Activated T-cell treated with anti-CD3 and anti-CD28 coated beads for 48 hours (primary cell): ENCODE measurements at places on chromosomes 2 and 18.

DNA sequence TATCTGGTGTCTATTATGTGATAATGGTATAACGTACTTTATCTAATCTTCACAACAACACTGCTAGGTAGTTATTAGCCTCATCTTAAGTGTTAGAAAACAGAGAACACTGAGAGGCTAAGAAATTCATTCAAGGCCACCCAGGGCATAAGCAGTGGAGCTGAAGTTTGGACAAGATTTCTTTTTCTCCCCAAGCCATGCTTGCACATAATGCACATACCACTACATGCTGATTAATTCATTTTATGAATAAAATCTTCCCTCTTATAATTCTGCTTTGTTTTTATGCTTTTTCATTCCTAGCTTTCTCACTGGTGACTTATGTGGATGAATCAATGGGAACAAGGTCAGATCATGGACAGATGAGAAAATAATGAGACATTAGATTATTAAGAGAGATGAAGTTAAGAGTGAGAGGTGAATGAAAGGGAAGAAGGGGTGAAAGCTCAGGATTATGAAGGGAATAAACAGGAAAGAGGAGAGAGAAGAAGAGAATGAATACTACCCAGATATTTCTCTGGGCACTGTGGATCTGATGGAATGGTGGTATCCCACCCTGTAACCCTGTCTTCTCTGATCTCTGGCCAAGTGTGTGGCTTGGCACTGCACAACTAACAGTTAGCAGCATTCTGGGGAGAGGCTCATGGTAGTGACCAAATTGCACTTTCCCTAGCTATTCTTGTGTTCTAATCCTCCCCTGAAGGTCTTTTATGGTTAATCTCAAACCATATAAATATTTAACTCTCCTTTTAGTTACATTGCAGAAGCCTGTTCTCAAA lies 17.7 kb upstream of the GALNT3 start:
- DNase-seq: no peak

DNA sequence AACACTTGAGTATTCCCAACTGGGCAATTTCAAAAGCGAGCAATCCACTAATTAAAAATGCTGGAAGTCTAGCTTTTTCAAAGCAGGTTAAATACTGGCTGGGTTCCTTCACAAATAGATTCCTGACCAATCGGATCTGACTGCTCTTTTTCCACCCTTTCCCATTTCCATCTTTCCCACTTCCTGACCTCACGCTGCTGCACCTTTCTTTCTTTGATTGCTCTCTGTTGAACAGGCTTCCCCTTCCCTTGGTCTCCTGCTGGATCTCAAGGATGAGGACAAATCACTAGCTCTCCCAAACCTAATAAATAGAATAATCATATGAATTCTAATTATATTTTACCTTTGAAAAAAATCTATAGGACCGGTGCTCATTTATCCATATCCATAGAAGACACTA lies 121.2 kb downstream of the TCF4 start:
- no peak for DNase-seq

- DNase-seq: no peak
Measured at GRCh38 chr2:111200333-111200881, 79.7 kb downstream of the BCL2L11 start.

- DNase-seq: no peak
Measured at GRCh38 chr2:24814516-24814915, 21.3 kb downstream of the CENPO start.

DNA sequence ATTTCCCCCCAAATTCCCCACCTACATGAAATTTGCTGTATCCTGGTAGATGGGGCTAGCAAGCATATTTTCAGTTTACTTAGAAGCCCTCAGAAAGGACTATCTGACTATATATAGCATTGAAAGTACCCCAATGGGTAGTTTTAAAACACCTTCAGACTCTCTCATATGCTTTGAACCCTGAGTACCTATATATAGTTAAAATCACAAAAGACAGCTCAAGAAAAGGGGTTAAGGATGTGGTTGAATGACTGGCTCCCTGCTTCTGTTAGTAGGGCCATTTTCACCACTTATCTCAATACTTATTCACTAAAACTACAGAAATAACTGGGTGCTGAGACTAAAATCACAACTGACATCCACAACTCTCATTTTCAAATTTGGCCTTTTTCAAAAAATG lies 18.5 kb downstream of the WDPCP start:
- no peak for DNase-seq

DNA sequence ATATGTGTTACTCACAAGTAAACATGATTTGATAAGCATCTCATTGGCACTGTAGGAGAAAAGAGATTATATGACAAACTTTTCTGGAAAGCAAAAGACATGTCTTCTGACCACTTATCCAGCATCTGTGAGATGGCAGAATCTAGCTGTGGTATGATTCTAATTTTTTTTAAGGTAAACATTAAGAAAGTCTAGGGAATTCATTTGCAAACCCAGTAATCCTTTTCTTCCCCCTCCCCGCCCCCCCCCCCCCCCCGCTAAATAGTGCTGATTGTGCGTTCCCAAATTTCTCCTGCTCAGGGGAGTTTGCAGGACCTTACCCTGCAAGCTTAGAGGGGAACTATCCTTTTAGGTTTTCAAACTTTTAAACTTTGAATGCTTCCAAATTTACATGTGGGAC lies 12.1 kb downstream of the MRPL44 start:
- no peak for DNase-seq

GRCh38 chr18:45540125-45540524 lies 75.2 kb upstream of the SLC14A2 start:
- no peak for DNase-seq

GRCh38 chr2:138846216-138846821 lies 66.1 kb upstream of the NXPH2 start:
- no peak for DNase-seq

DNA sequence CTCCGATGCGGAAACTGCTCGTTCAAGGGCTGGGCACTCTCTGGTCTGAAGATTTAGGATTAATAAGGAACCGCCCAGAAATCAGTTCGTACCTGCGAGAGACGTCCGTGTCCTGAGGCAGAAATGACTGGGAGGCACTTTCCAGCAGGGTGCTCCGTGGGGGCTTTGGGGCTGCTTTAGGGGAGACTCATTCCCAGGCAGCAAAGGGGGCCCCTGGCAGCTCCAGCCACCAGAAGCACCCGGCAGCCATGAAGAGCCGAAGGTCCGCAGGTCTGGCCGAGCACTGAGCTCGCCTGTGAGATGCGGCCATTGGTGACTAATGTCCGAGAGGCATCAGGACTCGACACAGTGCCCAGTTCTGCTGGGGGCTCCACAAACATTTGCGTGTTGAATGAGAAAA lies 20.9 kb downstream of the KCNG2 start:
- no peak for DNase-seq

DNA sequence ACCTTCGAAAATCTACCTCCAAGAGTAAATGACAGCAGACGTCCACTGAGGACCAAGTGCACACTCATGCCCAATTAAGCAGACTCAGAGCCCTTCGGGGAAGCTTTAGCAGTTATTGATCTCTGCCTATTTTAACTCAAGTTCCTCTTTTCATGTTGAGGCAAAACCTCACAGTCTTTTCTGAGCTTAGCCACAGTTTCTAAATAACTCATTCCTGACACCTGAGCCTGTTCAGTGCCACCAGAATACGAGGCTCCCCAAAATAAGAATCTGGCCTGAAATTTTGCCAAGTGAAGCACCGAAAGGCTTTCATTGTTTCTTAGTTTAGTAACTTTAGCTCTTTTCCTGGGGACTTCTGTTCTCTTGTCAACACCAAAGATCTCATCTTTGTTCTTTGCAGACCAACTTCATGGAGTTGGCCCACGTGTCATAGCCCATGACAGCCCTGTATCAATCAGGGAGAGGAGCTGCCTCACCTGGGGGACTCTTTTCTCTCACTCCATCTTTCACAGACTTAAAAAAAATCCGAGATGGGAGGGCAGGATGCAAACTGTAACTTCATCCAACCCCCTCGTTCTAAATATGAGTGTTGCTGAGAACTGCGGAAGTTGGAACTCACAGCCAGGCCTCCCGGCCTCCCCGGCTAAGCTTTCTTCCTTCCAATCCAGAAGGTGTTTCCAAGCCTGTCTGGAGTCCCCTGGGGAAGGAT lies 22.2 kb downstream of the INPP5D start:
- DNase-seq: no peak

DNA sequence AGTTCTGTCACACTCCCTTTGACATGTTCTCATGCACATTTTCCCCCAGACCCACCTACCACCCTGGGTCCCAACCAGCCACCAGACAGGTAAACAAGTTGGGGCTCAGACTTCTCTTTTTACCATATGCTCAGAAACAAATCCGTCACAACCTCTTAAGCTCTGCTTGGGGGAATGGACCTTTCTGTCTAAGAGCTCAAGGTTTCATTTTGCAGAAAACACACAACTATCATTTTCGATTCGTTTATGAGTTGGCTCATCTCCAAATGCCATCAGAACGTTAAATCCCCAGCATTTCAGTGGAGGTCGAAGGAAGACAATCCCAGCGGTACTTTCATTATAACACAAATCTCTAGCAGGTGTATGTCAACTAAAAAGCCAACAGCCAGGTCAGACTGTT lies 30.6 kb upstream of the NCK2 start:
- no peak for DNase-seq

DNA sequence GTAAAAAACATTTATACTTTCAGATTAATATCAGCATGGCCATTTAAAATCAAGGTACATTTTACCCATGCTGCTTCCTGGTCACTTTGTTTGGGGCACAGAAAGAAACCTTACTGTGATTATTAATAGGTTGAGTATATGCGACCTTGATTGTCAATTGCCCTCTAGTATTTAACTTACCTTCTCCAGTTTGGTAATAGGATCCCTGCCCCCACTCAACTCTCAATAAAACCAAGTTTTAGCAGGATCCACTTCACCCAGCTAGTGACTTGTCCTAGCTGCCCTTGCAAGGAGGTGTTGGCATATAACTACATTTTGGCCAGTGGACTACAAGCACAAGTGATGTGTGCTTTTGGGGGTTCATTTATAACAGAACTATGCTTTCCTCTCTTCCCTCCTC lies 34.3 kb downstream of the FANCL start:
- DNase-seq: no peak

DNA sequence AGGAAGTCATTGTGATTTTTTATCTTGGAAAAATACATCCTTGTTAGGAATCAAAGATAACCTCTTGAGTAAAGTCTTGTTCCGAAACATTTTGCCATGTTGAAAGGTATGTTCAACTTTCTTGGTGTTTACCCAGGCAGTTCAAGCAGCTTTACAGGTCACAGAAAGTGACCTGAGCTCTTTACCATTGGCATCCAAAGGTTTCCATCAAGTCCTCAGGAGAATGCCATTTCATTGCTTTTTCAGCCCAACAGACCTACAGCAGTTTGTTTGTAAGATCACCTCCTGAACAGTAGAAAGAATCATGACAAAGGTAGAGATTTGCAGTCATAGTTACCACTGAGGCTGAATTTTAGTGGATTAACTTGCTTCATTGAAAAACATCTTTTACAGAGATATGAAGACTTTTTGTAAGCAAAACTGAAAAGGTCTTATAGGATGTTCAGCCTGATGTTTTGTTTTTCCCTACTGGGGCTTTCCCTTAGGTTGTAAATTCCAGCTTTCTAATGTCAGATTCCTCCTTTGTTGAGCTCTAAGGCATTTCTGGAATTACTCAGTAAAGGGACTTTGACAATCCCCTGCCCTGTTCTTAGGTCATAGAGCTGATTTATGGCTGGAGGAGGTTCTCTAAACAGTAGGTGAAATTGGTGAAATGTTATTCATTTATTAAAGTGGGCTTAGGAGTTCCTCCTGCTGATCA lies 236.8 kb upstream of the RBMS1 start:
- DNase-seq: no peak

- no peak for DNase-seq
Measured at GRCh38 chr2:121689356-121689755, 40.1 kb upstream of the CLASP1 start.

GRCh38 chr2:238027591-238028415 lies 33.0 kb upstream of the SCLY start:
- no peak for DNase-seq

GRCh38 chr2:131042148-131042775 lies 51.0 kb downstream of the FAM168B start:
- DNase-seq: no peak

GRCh38 chr2:186544255-186544675 lies 45.6 kb upstream of the ITGAV start:
- DNase-seq: no peak

- no peak for DNase-seq
Measured at GRCh38 chr2:82478641-82479040, 1980.4 kb downstream of the SUCLG1 start.

DNA sequence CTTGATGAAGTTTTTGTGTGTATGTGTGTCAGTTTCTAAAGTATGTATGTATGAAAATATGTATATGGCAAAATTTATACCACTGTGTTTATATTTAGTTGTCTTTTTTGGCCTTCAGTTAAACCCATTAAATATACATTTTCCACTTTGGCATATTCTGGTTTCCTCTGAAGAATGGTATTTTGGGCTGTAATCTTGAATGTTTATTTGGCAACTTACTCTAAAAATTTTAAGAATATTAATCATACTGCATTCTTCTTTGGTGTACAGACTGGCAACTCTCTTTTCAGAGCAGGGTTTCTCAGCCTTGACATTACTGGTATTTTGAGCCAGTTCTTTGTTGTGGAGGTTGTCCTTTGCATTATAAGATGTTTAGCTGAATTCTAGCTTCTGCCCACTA lies 27.9 kb upstream of the CCBE1 start:
- no peak for DNase-seq

- no peak for DNase-seq
Measured at GRCh38 chr2:106165029-106165428, 29.1 kb downstream of the UXS1 start.

DNA sequence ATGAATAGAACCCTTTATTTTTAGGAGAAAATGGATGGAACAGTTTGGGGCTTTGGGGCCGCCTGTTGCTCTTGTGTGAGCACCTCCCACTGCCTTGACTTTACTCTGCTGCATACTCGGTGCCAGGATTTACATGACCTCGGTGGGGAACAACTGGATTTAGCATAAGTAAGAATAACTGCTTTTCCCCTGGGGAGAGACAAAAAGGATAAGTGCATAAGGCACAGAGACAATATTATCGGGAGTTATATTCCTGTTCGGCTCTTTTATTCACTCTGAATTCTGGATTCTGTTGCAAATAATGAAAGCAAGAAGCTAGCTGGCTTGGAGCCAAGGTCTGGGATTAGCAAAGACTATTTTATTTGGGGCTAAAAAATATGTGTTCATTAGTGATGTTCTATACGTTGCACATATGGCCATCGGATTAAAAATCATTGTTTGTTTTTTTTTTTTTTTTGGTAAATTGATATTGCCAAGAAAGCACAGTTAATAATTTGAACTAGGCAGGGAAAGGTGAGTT lies 69.8 kb downstream of the CYBRD1 start:
- DNase-seq: no peak

DNA sequence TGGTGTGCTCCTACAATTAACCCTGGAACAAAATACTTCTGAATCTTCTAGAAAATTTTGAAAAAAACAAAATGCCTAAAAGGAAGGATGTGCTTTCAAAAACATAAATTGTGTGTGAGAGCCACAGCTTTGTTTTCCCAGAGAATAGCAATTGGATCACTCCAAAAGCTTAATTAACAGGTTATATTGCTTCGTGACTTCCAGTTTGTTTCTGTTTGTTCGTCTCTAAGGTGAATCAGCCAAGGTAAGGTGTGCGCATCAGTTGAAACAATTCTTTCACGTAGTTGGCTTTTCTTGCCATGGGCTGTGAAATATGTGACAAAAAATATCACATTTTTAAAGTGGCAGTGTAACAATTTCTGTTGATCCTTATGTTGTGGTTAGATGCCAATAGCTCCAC lies 90.3 kb upstream of the BARD1 start:
- DNase-seq: no peak

- no peak for DNase-seq
Measured at GRCh38 chr18:27226556-27227075, 41.5 kb upstream of the CHST9 start.
